CD4-positive, CD25-positive, alpha-beta regulatory T cell (primary cell): ENCODE measurements at places on chromosomes 16 and 17.

GRCh38 chr17:28889996-28890395 lies 7.5 kb downstream of the FLOT2 start:
- H3K4me1 ChIP-seq: peaks cover 37% of the 10 kb centered on the region
- H3K27me3 ChIP-seq: no peaks in the 10 kb centered on the region
- no peak for DNase-seq
- H3K36me3 ChIP-seq: peaks cover 39% of the 10 kb centered on the region

GRCh38 chr16:11020388-11020787 lies 76.0 kb downstream of the CLEC16A start:
- peaks cover 30% of the 10 kb centered on the region for H3K36me3 ChIP-seq
- DNase-seq: no peak
- no peaks in the 10 kb centered on the region for H3K4me1 ChIP-seq
- no peak overlapping the region for H3K27ac ChIP-seq
- no peaks in the 10 kb centered on the region for H3K27me3 ChIP-seq
- no peak overlapping the region for H3K4me3 ChIP-seq

DNA sequence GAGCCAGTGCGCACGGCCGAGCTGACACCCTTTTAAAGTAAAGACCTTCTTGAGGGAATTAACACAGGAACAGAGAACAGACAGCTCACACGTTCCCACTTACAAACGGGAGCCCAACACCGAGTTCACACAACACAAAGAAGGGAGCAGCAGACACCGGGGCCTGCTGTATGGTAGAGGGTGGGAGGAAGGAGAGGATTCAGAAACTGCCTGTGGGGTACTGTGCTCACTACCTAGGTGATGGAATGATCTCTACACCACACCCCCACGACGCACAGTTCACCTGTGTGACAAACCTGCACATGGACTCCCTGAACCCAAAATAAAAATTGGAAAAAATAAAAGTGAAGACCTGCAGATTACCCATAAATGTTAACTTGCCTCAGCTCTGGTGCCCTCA lies 32.5 kb downstream of the TMC6 start:
- peaks cover 91% of the 10 kb centered on the region for H3K36me3 ChIP-seq
- no peak for DNase-seq
- no peaks in the 10 kb centered on the region for H3K27me3 ChIP-seq
- no peak overlapping the region for H3K4me3 ChIP-seq

DNA sequence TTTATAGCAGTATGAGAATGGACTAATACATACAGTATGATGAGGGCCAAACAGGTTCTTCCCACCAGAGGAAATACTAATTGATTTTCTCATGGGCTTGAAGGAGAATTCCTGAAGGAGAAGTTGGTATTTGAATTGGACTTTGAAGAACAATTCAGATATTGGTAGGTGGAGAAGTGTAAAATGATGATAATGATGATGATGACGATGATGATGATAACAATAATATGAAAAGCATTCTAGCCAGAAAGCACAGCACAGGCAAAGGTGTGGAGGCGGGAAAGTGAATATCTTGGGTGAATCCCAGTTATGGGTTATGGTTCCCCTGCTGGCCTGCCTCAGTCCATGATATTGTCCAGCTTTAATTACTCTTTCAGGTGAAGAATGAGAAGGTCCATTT lies 562.4 kb upstream of the SALL1 start:
- no peaks in the 10 kb centered on the region for H3K4me1 ChIP-seq
- no peak overlapping the region for H3K4me3 ChIP-seq
- DNase-seq: no peak
- no peak overlapping the region for H3K27ac ChIP-seq

DNA sequence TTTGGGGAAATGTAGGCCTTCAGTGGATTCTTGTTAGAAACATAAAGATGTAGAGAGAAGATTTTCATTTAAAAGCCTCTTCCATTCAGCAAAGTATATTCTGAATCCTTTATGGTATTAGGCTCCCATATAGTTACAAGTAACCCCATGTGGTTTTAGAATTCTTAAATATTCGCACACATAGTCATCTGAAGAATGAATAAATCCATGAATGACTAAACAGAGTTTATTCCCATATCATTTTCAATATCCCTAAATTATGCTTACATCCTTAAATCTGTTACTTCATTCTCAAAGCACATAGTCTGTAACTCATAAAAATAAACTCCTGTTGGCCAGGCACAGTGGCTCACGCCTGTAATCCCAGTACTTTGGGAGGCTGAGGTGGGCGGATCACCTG lies 962.1 kb downstream of the KCNJ18 start:
- no peak overlapping the region for H3K27ac ChIP-seq
- H3K4me3 ChIP-seq: no peak overlapping the region
- H3K4me1 ChIP-seq: no peaks in the 10 kb centered on the region
- no peaks in the 10 kb centered on the region for H3K27me3 ChIP-seq
- no peak for DNase-seq
- H3K36me3 ChIP-seq: no peaks in the 10 kb centered on the region

DNA sequence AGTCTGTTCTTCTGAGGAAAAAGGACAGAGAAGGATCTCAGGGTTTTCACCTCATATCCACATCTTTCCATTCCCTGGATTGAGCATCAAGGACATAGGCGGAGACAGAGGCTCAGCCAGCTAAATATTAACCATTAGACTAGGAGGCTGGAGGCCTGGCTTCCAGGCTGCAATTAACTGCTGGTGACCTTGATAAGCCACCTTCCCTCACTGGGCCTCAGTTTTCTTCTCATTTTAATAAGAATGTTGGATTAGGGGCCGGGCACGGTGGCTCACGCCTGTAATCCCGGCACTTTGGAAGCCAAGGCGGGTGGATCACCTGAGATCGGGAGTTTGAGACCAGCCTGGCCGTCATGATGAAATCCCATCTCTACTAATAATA lies 25.6 kb upstream of the CNOT1 start:
- no peaks in the 10 kb centered on the region for H3K4me1 ChIP-seq
- no peaks in the 10 kb centered on the region for H3K27me3 ChIP-seq
- no peak for DNase-seq

DNA sequence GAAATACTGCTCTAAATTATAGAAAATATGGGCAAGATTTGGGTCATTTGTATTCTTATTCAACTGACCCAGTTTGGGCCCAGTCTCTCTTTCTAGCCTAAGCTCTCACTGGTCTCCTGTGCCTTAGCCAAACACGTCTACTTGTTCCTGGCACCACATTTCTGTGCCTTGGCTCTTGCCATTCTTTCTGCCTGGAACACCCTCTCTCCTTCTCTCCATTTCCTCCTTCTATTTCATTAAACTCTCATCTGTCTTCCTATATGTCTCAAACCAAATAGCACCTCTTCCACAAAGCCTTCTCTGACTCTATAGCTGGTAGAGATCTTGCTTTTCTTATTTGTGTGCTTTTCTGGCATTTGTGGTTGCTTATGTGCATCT lies 37.7 kb upstream of the NUFIP2 start:
- H3K36me3 ChIP-seq: no peaks in the 10 kb centered on the region
- DNase-seq: no peak
- H3K27me3 ChIP-seq: no peaks in the 10 kb centered on the region
- no peak overlapping the region for H3K4me3 ChIP-seq

DNA sequence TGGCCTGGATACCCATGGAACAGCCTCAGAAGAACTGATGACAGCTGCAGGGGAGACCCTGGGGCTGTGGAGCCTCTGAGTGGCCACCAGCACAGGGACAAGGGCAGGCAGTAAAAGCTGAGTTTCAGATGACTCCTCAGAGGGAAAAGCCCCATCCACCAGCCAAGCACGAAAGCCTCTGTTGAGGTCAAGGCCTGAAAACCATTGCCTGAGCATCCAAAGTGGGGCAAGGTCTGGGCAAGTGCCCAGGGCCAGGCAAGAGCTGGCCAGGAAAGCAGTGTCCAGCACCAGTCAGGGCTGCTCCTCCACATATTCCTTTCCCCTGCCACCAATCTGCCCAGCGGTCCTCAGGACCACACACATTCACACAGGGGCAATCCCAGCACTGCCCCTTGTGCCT lies 16.4 kb downstream of the ATP6V0D1 start:
- H3K4me1 ChIP-seq: peaks cover 3% of the 10 kb centered on the region
- no peaks in the 10 kb centered on the region for H3K27me3 ChIP-seq
- H3K27ac ChIP-seq: no peak overlapping the region
- H3K36me3 ChIP-seq: peaks cover 7% of the 10 kb centered on the region
- no peak for DNase-seq

- no peak overlapping the region for H3K27ac ChIP-seq
- H3K27me3 ChIP-seq: peaks cover 2% of the 10 kb centered on the region
- H3K36me3 ChIP-seq: no peaks in the 10 kb centered on the region
- H3K4me1 ChIP-seq: peaks cover 12% of the 10 kb centered on the region
Observed at GRCh38 chr17:79026376-79027273, 2.7 kb downstream of the C1QTNF1 start.

DNA sequence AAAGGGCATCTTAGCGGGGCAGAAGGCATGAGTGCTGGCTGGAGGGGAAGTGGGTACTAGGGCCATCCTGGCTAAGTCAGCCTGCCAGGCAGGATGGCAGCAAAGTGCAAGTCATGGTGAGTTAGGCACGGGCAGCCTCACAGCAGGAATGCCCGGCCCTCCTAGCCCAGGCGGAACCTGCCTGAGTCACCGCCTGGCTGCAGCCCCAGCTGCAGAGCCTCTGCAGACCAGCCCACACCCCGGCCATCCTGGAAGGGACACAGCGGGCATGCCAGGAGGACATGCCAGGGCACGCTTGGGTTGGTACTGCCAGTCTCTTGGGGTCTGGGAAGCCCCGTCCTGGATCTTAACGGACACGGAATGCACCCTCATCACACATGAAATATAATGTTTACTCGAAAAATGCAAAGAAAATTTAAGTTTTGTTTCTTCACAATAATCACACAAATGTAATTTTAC lies 5.0 kb upstream of the ALDH3A1 start:
- no peak overlapping the region for H3K27ac ChIP-seq
- H3K36me3 ChIP-seq: no peaks in the 10 kb centered on the region
- H3K4me3 ChIP-seq: no peak overlapping the region
- no peak for DNase-seq
- H3K4me1 ChIP-seq: no peaks in the 10 kb centered on the region

DNA sequence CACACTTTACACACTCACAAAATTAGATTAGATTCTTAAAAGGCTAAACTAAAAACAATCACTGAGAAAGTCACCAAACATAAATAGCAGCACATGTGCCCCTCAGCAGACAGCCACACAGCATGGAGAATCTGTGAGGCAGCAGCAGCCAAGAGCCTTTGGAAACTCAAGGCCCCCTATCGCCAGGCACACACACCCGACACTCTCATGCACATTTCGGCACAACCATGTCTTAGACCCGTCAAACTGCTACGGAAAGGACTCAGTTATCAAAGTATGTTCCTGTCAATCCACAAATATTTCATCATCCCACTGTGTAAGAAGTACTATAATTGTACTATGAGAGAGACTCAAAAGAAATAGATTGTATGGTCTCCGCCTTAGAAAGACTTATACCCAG lies 20.9 kb downstream of the UBE2O start:
- no peak overlapping the region for H3K4me3 ChIP-seq
- no peak for DNase-seq
- no peak overlapping the region for H3K27ac ChIP-seq
- no peaks in the 10 kb centered on the region for H3K4me1 ChIP-seq
- no peaks in the 10 kb centered on the region for H3K27me3 ChIP-seq

GRCh38 chr17:59627770-59628171 lies 8.1 kb downstream of the CLTC start:
- peak overlapping the region; percentile 8 for H3K4me3 ChIP-seq
- peaks cover 43% of the 10 kb centered on the region for H3K4me1 ChIP-seq
- H3K36me3 ChIP-seq: peaks cover 7% of the 10 kb centered on the region
- H3K27me3 ChIP-seq: no peaks in the 10 kb centered on the region
- no peak overlapping the region for H3K27ac ChIP-seq

GRCh38 chr17:4326112-4326511 lies 40.4 kb downstream of the UBE2G1 start:
- H3K27ac ChIP-seq: no peak overlapping the region
- H3K36me3 ChIP-seq: peaks cover 7% of the 10 kb centered on the region
- DNase-seq: no peak
- no peaks in the 10 kb centered on the region for H3K4me1 ChIP-seq
- no peaks in the 10 kb centered on the region for H3K27me3 ChIP-seq

GRCh38 chr16:78813661-78814311 lies 714.3 kb downstream of the WWOX start:
- no peak for DNase-seq
- H3K27me3 ChIP-seq: no peaks in the 10 kb centered on the region
- no peaks in the 10 kb centered on the region for H3K36me3 ChIP-seq
- H3K4me3 ChIP-seq: no peak overlapping the region

GRCh38 chr17:70011750-70012149 lies 63.3 kb upstream of the KCNJ16 start:
- H3K4me1 ChIP-seq: no peaks in the 10 kb centered on the region
- H3K36me3 ChIP-seq: no peaks in the 10 kb centered on the region
- no peak for DNase-seq

GRCh38 chr16:13438064-13438463 lies 481.9 kb upstream of the ERCC4 start:
- no peak for DNase-seq
- no peak overlapping the region for H3K27ac ChIP-seq
- no peaks in the 10 kb centered on the region for H3K4me1 ChIP-seq
- no peaks in the 10 kb centered on the region for H3K36me3 ChIP-seq
- no peak overlapping the region for H3K4me3 ChIP-seq

GRCh38 chr17:32869345-32870026 lies 7.4 kb downstream of the MYO1D start:
- no peak overlapping the region for H3K27ac ChIP-seq
- H3K36me3 ChIP-seq: no peaks in the 10 kb centered on the region
- H3K4me1 ChIP-seq: no peaks in the 10 kb centered on the region
- no peak for DNase-seq
- no peak overlapping the region for H3K4me3 ChIP-seq

- H3K27ac ChIP-seq: no peak overlapping the region
- DNase-seq: no peak
- H3K4me3 ChIP-seq: no peak overlapping the region
- no peaks in the 10 kb centered on the region for H3K27me3 ChIP-seq
- H3K4me1 ChIP-seq: peaks cover 24% of the 10 kb centered on the region
Observed at GRCh38 chr16:24749310-24749709, 19.9 kb downstream of the TNRC6A start.

GRCh38 chr16:71276589-71277334 lies 12.4 kb downstream of the CMTR2 start:
- H3K27ac ChIP-seq: no peak overlapping the region
- no peak for DNase-seq
- H3K27me3 ChIP-seq: peaks cover 2% of the 10 kb centered on the region
- no peaks in the 10 kb centered on the region for H3K4me1 ChIP-seq
- H3K4me3 ChIP-seq: no peak overlapping the region

- peaks cover 53% of the 10 kb centered on the region for H3K4me1 ChIP-seq
- no peaks in the 10 kb centered on the region for H3K27me3 ChIP-seq
- H3K4me3 ChIP-seq: peak overlapping the region; percentile 82
- peaks cover 44% of the 10 kb centered on the region for H3K36me3 ChIP-seq
- no peak for DNase-seq
- H3K27ac ChIP-seq: peak overlapping the region; percentile 93
Observed at GRCh38 chr16:30066761-30067583, 1.4 kb downstream of the ALDOA start.
